ENCODE measurements at places on chromosomes 5 and 9. TPM values are rescaled to one million over a fixed set of nuclear protein-coding genes. Genes with fewer than 3 reads are reported as not detected.

- H3K4me3 ChIP-seq: no peak overlapping the region
- no peak for DNase-seq
- no peaks in the 10 kb centered on the region for H3K36me3 ChIP-seq
- no peaks in the 10 kb centered on the region for H3K4me1 ChIP-seq
- no peaks in the 10 kb centered on the region for H3K27me3 ChIP-seq
- no peak overlapping the region for H3K27ac ChIP-seq
Observed at GRCh38 chr5:39624890-39625289, 200.1 kb upstream of the DAB2 start.

DNA sequence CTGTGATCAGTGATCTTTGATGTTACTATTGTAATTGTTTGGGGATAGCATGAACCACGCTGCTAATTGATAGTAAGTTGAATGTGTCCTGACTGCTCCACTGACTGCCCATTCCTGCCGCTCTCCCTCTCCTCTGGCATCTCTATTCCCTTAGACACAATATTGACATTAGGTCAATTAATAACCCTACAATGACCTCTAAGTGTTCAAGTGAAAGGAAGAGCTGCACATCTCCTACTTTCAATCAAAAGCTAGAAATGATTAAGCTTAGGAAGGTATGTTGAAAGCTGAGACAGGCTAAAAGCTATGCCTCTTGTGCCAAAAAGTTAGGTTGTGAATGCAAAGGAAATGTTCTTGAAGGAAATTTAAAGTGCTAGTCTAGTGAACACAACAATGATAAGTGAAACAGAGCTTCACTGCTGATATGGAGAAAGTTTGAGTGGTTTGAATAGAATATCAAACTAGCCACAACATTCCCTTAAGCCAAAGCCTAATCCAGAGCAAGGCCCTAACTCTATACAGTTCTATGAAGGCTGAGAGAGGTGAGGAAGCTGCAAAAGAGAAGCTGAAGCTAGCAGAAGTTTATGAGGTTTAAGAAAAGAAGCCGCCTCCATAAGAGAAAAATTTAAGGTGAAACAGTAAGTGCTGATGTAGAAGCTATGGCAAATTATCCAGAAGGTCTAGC, 12.9 kb downstream of the CLINT1 start:
- no peak overlapping the region for H3K4me3 ChIP-seq
- H3K4me1 ChIP-seq: no peaks in the 10 kb centered on the region
- no peak overlapping the region for H3K27ac ChIP-seq
- H3K36me3 ChIP-seq: no peaks in the 10 kb centered on the region
- DNase-seq: no peak

- H3K4me1 ChIP-seq: no peaks in the 10 kb centered on the region
- DNase-seq: no peak
- H3K27ac ChIP-seq: no peak overlapping the region
- no peaks in the 10 kb centered on the region for H3K36me3 ChIP-seq
- no peaks in the 10 kb centered on the region for H3K27me3 ChIP-seq
Observed at GRCh38 chr9:117335837-117336433, 78.9 kb downstream of the ASTN2 start.

DNA sequence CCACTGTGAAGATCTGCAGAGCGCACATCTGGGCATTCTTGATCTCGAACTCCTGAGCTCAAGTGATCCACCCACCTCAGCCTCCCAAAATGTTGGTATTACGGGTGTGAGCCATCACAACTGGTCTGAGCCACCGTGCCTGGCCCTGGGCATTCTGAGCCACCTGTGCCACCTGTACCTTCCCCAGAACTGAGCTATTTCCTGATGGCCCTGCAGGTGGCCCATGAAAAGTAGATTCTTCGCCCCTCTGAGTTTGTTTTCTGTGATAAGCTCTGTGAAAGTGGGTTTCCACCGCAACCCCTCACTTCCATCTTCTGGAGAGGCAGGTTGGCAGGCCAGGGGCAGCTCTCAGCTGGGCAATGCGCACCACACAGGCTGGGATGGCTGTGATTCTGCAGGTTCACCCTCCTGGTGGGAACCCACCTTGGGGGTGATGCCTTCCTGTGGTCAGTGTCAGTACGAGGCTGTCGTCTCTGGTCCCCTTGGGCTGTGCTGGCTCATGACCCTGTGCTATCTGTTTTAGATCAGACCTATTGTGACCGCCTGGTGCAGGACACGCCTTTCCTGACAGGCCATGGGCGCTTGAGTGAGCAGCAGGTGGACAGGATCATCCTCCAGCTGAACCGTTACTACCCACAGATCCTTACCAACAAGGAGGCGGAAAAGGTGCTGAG, 11.3 kb downstream of the CARD19 start:
- H3K4me1 ChIP-seq: peaks cover 17% of the 10 kb centered on the region
- H3K36me3 ChIP-seq: peaks cover 30% of the 10 kb centered on the region
- H3K27me3 ChIP-seq: no peaks in the 10 kb centered on the region
- DNase-seq: peak; percentile 9

- no peaks in the 10 kb centered on the region for H3K27me3 ChIP-seq
- peaks cover 26% of the 10 kb centered on the region for H3K4me1 ChIP-seq
- peak within 1 kb of the TSS; percentile 72 for H3K4me3 ChIP-seq
- peak within 1 kb of the TSS; percentile 94 for H3K27ac ChIP-seq
- no peaks in the 10 kb centered on the region for H3K36me3 ChIP-seq
Observed at GRCh38 chr5:126422994-126423788, at the start of gene GRAMD2B. Gene GRAMD2B, plus strand, starts transcription at chr5:126423409. Its CDS starts 198 bp downstream, at chr5:126423607.

DNA sequence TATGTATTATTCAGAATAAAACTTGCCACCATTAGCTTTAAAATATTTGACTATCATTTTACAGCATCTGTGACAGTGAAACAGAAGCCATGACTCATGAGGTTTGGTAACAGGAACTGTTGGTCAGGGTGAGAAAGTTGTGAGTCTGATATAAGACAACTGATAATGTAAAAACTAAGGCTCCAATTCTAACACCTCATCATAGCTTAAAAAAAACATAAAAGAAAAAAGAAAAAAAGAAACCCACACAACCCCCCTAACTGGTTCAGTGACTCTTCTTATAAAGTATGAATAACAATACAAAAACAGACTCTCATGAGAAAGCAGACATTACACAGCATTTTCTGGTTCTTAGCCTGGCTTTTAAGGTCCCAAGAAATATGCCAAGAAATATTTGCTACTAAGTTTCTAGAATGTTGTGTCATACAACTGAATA, 85.8 kb downstream of the MRPS27 start:
- DNase-seq: no peak
- H3K4me1 ChIP-seq: no peaks in the 10 kb centered on the region
- no peak overlapping the region for H3K4me3 ChIP-seq
- H3K27me3 ChIP-seq: no peaks in the 10 kb centered on the region

- H3K27ac ChIP-seq: no peak overlapping the region
- no peak overlapping the region for H3K4me3 ChIP-seq
- no peak for DNase-seq
- H3K27me3 ChIP-seq: no peaks in the 10 kb centered on the region
- no peaks in the 10 kb centered on the region for H3K36me3 ChIP-seq
- no peaks in the 10 kb centered on the region for H3K4me1 ChIP-seq
Observed at GRCh38 chr5:22998362-22998761, 145.2 kb upstream of the CDH12 start.

DNA sequence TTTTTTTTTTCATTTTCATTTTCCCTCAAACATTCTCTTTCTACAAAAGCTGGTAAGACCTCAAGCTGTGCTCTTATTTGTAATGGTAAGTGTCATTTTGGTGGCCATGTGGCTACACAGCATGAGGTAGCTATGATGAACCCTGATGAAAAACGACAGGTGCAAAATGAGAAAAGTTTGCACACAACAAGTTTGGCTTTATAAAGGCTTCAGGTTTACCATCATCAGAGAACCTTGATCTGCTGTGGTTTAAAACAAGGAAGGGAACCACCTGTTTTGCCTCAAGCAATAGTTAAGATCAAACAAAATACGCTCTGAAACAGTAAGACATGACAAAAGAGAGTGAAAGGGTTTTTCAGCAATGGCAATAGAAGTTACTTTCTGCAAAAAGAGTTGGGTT, 1124.6 kb upstream of the ACO1 start:
- no peaks in the 10 kb centered on the region for H3K27me3 ChIP-seq
- no peaks in the 10 kb centered on the region for H3K4me1 ChIP-seq
- no peaks in the 10 kb centered on the region for H3K36me3 ChIP-seq
- H3K27ac ChIP-seq: no peak overlapping the region

GRCh38 chr5:126450346-126450745, 27.1 kb downstream of the GRAMD2B start:
- H3K27me3 ChIP-seq: no peaks in the 10 kb centered on the region
- peaks cover 10% of the 10 kb centered on the region for H3K4me1 ChIP-seq
- H3K27ac ChIP-seq: peak overlapping the region; percentile 72
- no peak overlapping the region for H3K4me3 ChIP-seq
- DNase-seq: no peak

DNA sequence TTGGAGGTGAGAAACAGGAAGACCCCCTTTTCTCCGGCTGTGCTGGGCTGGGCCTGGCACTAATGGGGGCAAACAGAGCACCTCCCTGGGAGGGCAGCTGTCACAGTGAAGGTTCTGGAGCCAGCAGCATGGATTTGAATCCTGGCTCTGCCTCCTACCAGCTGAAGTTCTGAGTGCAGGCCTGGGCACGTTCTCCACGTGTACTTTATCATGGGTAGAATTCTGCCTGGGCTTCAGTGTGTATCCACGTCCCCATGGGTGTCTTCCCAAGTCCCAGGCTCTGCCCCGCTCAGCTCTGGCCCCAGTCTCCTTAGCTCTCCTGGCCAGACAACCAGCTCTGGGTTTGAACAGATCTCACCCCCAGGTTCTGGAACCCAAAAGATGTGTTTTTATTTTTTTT, 223.2 kb downstream of the PBX3 start:
- peaks cover 12% of the 10 kb centered on the region for H3K36me3 ChIP-seq
- DNase-seq: peak; percentile 39
- H3K27ac ChIP-seq: no peak overlapping the region
- no peak overlapping the region for H3K4me3 ChIP-seq
- H3K4me1 ChIP-seq: no peaks in the 10 kb centered on the region

DNA sequence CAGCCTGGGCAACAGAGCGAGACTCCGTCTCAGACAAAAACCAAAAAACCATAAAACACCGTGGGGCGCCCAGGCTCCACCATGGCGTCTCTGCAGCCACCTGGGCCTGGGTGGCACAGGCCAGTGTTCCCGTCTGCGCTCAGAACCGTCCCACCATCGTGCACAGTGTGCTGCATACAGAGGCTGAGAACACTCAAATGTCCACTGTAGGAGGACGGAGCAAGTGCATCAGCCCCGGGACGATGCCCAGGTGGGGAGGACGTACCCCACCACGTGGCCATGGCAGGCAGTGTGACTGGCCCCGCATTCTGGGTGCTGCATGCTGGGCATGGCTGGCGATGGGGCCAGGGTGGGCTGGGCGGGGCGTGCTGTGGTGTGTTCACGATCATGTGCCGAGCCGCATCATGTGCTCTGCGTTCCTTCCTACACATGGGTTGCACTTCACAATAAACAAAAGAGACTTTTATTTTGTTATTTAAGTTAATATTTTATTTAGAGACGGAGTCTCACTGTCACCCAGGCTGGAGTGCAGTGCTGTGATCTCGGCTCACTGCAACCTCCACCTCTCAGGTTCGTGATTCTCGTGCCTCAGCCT, 37.8 kb downstream of the EXD3 start:
- no peak for DNase-seq
- H3K27ac ChIP-seq: no peak overlapping the region
- H3K27me3 ChIP-seq: no peaks in the 10 kb centered on the region
- no peak overlapping the region for H3K4me3 ChIP-seq
- H3K36me3 ChIP-seq: no peaks in the 10 kb centered on the region

- no peaks in the 10 kb centered on the region for H3K4me1 ChIP-seq
- DNase-seq: no peak
- no peaks in the 10 kb centered on the region for H3K27me3 ChIP-seq
- no peak overlapping the region for H3K4me3 ChIP-seq
Observed at GRCh38 chr9:119137479-119137878, 231.8 kb downstream of the BRINP1 start.

DNA sequence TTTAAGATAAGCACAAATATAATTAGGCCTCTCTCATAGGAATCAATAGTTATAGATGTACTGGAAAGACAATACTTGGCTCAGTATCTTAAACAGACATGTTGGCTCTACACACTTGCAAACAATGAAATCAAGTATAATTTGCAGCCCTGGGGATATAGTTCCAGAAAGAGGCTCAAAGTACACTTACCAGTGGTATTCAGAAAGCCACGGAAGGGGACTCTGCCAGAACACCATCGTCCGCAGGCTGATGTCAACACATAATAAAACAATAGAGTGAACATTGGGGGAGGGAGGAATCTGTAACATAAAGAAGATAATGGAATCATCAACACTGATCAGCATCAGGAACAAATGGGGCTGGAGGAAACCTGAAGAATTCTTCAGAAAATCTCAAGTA, 31.2 kb upstream of the EBF1 start:
- H3K27me3 ChIP-seq: peaks cover 8% of the 10 kb centered on the region
- peaks cover 6% of the 10 kb centered on the region for H3K4me1 ChIP-seq
- H3K4me3 ChIP-seq: no peak overlapping the region
- DNase-seq: no peak
- no peaks in the 10 kb centered on the region for H3K36me3 ChIP-seq

DNA sequence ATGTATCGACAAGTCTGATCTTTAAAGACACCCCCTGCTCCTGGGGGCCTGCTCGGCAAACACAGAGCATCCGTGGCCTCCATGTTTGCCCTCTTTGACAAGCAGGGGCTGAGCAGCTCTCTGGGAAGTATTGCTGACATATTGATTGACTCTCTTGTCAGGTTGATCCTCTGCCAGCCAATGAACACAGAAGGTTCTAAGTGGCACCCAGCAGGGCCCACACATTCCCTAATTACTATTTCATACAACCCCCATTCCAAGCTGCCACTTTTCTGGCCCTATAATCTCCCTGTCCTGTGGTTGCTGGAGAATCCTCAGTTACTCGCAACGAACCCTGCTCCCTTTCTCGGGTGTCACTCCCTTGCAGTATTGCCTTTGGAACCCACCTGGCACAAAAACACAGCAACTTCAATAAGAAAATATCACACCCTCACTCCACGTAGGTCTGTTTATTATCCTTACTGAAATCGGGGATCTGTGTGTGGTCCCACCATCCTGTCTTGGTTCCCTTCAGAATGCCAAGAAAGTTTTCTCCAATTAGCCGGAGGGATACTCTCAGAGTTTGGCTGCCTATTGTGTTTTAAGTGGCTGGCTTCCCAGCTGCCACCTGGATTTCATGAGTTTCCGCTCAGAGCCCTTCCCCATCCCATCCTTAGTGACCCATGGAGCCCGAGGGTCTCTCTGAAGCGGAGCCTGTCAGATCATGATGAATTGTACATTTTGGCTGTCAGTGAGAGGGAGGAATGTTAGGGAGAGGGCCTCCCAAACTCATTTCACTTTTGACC, 249.0 kb upstream of the WWC1 start:
- no peaks in the 10 kb centered on the region for H3K36me3 ChIP-seq
- no peak for DNase-seq
- H3K27me3 ChIP-seq: no peaks in the 10 kb centered on the region
- H3K27ac ChIP-seq: no peak overlapping the region

DNA sequence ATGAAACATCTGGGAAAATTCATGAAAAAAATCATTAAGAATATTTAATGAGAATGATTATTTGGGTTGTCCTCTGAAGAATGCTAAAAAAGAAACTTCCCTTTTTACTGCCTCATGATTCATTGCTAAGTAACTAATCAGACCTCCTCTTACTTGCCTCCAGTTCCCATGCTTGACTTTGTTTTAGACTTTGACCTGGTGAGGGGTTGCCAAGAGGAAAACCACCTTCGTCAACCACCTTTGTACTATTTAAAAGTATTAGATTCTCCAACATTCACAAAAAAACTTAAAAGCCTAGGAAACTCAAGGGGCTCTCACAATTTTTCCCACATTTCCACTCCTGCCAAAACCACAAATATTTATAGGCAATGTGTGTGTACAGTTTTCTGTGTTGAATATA, 115.2 kb upstream of the ST8SIA4 start:
- H3K4me3 ChIP-seq: no peak overlapping the region
- no peak overlapping the region for H3K27ac ChIP-seq
- DNase-seq: no peak
- H3K36me3 ChIP-seq: no peaks in the 10 kb centered on the region
- H3K4me1 ChIP-seq: no peaks in the 10 kb centered on the region

Gene SLC4A9
- total RNA-seq: not detected

Gene C5orf46
- total RNA-seq: not detected

Gene ZFAND5
- total RNA-seq: 217 TPM

Gene UNC5A
- 7.6 TPM for total RNA-seq

Gene SPATA31E1
- total RNA-seq: not detected

Gene FUT7
- total RNA-seq: 0.11 TPM
